ENCODE measurements at places on chromosomes 13 and 19.

GRCh38 chr19:48122421-48122820, 11.8 kb upstream of the PLA2G4C start:
- no peak for DNase-seq

DNA sequence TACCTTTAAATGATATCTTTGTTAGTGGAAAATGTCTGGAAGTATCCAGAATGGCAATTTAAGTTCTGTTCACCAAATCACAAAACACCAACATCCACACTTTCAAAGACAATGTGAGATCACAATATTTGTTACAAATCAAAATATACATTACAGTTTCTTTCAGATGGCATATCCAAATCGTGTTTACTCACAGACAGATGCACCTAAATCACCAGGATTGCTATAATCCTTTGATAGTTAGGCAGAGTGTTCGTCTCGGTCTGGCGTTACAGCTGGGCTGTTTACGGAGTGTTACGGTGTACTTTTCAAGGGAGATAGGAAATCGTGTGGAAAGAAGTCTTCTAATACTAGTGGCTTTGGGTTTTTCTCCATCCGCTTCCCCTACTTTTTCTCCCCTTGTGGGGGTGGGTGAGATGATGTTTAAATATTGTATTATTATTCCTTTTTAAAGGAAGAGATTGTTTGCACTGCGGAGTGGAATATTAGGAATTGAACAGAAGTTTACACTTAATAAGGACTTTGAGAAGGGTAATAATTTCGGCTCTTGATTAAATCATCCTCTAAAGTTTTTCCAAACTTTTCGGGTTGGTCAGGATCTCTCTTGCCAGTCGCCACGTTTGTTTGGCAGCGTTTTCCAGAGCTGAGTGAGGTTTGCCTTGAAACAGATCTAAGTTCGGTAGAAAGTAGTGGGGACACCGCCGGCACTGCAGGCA, 1.8 kb downstream of the MAB21L1 start:
- DNase-seq = peak; percentile 33

- no peak for DNase-seq
Measured at GRCh38 chr13:113022745-113023574, 53.9 kb downstream of the MCF2L start.

GRCh38 chr13:114311908-114312307, 2.4 kb upstream of the CHAMP1 start:
- DNase-seq = no peak

- DNase-seq = no peak
Measured at GRCh38 chr13:89688918-89689317, 1658.6 kb upstream of the MIR17HG start.

- no peak for DNase-seq
Measured at GRCh38 chr13:72820156-72820897, 38.4 kb downstream of the PIBF1 start.

- DNase-seq = peak; percentile 16
Measured at GRCh38 chr13:35978607-35979316, 152.4 kb downstream of the DCLK1 start.

- peak; percentile 52 for DNase-seq
Measured at GRCh38 chr13:32587011-32587810, 959 bp downstream of the PDS5B start.

GRCh38 chr13:19634256-19634740, 839 bp downstream of the MPHOSPH8 start:
- DNase-seq = no peak

GRCh38 chr19:48970923-48971395, 5.8 kb downstream of the FTL start:
- peak; percentile 63 for DNase-seq

GRCh38 chr13:79614250-79614918, 133.4 kb downstream of the NDFIP2 start:
- no peak for DNase-seq

DNA sequence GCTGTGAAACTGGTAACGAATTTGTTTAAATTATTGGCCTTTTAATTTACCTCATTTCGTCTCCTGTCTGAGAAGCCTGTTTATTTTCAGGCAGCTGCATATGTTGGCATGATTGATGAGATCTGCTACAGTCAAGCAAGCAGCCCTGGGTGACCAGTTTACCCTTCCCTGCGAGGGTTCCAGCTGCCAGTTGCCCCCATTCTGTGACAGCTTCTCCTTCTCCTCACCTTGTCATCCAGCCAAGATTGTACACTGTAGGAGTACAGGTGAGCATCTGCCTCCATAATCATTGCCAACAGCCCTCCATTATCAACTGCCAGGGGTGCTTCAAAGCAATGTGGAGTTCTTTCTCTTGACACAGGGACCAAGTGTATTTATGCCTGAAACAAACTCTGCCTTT, 1979.9 kb upstream of the PRR20A start:
- DNase-seq = no peak

GRCh38 chr13:44313674-44314073, 60.0 kb upstream of the SERP2 start:
- DNase-seq = no peak

DNA sequence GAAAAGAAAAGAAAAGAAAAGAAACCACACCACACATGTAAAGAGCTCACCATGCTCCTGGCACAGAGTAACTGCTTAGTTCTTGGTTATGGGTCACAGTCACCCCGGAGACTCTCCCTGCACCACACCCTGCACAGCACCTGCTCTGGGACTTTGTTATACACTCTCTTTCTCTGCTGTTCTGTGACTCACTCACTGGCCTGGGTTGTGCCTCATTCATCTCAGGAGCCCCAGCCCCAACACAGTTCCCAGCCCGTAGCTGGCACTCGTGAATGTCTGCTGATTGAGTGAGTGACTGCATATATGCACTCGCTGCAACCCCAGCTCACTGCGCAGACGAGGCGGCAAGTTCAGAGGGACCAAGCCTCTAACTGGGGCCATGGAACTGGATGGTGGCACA, 22.9 kb upstream of the ZNF507 start:
- no peak for DNase-seq

GRCh38 chr19:7541475-7541824, 5.9 kb downstream of the PNPLA6 start:
- DNase-seq = no peak

DNA sequence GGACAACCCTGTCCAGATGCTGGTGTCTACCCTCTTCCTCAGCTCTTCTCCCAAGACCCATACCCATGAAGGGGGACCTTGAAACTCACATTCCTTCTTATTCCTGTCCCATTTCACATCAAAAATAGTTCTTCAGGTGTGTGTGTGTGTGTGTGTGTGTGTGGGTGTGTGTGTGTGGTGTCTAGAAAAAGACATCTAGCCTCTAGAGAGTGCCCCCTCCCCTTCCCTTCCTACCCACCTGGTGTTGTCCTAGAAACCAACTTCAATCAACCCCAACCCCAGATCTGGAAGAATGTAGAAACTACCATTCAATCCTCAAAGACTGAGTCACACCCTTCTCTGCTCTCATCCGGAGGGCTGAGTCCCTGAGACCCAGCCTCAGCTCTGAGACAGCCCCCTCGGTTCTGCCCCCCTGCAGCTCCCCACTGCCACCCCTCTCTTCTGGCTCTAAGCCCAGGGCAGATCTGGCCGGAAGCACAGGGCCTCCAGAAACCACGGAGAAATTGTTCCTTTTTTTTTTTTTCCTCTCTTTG, 3.5 kb downstream of the KCNN4 start:
- DNase-seq = no peak

GRCh38 chr19:29640231-29640630, 25.0 kb upstream of the PLEKHF1 start:
- no peak for DNase-seq

GRCh38 chr13:106500445-106500844, 35.0 kb downstream of the EFNB2 start:
- no peak for DNase-seq

- no peak for DNase-seq
Measured at GRCh38 chr13:30410705-30411125, 11.6 kb upstream of the UBE2L5 start.

DNA sequence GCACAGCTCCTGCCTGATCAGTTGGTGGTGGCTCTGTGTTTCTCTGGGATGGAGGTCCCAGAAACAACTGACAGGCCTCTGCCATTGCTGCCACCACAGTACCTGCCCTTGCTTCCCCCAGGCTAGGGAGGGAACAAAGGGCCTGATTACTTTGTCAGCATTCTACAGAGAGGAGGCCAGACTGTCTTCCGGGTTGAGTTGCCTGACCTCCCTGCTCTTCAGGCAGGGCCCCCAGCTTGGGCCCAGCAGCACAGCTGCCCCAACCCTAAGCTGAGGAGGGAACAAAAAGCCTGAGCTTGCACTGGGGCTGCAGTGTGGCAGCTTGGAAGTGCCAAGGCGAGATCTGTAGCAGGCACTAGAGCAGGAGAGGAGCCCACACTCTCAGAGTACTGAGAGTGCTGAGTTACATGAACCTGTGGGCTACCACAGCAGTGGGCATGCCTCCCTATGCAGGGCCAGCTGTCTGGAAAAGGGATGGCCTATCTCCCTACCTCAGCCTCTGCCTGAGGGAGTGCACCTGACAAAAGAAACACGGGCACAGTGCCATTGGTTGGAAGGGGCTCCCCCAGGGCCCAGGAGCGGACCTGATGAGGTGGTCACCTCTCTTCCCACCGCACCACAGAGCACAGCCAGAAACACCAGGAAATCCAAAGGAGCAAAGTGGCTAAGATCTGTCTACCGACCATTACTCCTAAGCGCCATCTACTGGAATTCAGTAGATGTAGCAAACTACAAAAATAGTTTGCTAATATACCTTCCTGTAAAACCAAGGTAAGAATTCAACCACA, 24.4 kb downstream of the SLC25A15 start:
- DNase-seq = peak; percentile 37

- DNase-seq = no peak
Measured at GRCh38 chr19:29704562-29705558, 10.2 kb downstream of the C19orf12 start.

DNA sequence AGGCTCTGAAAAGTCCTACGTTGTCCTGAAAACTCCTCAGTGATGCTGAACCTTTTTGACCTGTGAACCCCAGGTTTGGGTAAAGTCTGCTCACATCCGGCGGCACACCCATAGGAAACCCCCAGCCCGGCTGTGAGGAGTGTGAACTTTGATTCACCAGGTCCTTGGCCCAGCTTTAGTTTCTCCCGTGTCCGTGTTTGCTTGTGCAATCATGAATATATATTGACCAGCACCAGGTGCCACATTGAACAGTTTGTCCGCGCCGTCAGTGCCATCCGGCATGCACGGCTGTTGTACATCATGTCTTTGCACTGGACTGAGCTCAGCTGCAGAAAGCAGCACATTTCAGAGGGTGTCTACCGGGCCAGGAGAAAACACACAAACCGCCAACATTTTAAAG, 45.3 kb downstream of the NFIC start:
- DNase-seq = no peak

GRCh38 chr13:46129955-46130618, 25.3 kb upstream of the CPB2 start:
- DNase-seq = no peak

GRCh38 chr19:16928916-16929315, 40.1 kb downstream of the F2RL3 start:
- no peak for DNase-seq

- no peak for DNase-seq
Measured at GRCh38 chr19:7691497-7691896, 10.4 kb downstream of the FCER2 start.

- DNase-seq = no peak
Measured at GRCh38 chr13:30100226-30100625, 207.1 kb downstream of the KATNAL1 start.

- DNase-seq = no peak
Measured at GRCh38 chr13:23766939-23767338, 122.3 kb downstream of the MIPEP start.

- DNase-seq = no peak
Measured at GRCh38 chr13:105915146-105915850, 620.2 kb downstream of the EFNB2 start.

GRCh38 chr13:61202042-61202441, 213.6 kb downstream of the PCDH20 start:
- no peak for DNase-seq

GRCh38 chr19:14385492-14385891, 4.2 kb downstream of the ADGRE5 start:
- no peak for DNase-seq

GRCh38 chr19:31436121-31436776, 87.0 kb upstream of the TSHZ3 start:
- DNase-seq = no peak

DNA sequence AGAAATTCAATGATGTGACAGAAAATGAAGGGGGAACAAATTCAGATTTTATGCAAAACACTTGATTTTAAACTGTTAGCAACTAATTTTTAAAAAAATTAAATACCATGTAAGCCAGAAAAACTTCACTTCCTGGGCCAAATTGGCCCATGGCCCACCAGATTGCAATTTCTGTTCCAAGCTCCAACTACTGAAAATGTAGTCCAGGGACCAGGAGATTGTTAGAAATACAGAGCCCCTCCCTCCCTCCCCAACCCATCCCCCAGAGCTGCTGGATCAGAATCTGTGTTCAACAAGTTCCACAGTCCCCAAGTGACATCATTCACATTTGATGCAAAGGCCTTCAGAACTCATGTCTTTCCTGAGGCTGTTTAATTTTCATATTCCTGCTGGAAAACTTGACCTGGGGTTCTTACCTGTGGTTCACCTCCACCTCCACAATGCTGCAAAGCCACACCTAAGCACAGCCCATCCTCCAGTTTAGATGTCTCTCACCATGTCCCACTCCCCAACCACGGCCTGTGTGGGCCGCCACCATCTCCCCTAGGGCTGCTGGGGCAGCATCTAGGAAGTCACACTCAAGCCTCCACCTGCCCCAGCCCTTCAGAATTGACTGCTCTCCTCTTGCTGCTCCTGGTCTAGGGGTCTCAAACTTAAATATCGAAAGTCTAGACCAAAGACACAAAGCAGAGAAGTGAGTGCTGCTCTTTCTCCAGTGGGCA, 482.0 kb downstream of the UQCRFS1 start:
- no peak for DNase-seq

- DNase-seq = no peak
Measured at GRCh38 chr13:75407473-75407872, 74.5 kb downstream of the TBC1D4 start.

- DNase-seq = no peak
Measured at GRCh38 chr19:43578787-43579186, 3.2 kb downstream of the PINLYP start.

GRCh38 chr13:104008075-104008474, 941.9 kb upstream of the SLC10A2 start:
- DNase-seq = no peak

DNA sequence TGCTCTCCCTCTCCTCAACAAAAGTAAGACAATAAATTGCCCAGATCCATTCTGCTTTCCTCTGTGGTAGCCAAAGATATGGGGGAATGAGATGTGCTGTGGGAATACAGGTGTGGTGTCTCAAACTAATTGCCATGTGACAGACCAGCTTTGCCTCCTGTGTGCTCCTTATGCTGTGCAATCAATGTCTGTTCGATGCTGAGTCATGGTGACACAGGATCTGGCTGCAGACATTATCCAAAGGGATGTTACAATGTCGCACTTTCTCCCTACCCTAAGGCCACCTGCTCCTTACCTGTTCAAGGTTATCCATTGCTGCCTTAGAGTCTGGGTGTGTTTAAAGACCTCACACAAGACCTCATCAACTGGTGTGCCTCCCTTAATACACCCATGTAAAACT, 32.5 kb downstream of the FGF14 start:
- no peak for DNase-seq

- DNase-seq = no peak
Measured at GRCh38 chr13:97621631-97622030, 187.7 kb downstream of the RAP2A start.

- peak; percentile 95 for DNase-seq
Measured at GRCh38 chr19:12975221-12975741, 5.9 kb downstream of the DAND5 start.

All from NCI-H524 (cell line).